Stimulated activated CD4-positive, alpha-beta T cell treated with anti-CD3 and anti-CD28 coated beads, Interleukin-4, amount 100 ng/mL, for 24 hours (primary cell): ENCODE measurements at places on chromosomes 6 and 20.

DNA sequence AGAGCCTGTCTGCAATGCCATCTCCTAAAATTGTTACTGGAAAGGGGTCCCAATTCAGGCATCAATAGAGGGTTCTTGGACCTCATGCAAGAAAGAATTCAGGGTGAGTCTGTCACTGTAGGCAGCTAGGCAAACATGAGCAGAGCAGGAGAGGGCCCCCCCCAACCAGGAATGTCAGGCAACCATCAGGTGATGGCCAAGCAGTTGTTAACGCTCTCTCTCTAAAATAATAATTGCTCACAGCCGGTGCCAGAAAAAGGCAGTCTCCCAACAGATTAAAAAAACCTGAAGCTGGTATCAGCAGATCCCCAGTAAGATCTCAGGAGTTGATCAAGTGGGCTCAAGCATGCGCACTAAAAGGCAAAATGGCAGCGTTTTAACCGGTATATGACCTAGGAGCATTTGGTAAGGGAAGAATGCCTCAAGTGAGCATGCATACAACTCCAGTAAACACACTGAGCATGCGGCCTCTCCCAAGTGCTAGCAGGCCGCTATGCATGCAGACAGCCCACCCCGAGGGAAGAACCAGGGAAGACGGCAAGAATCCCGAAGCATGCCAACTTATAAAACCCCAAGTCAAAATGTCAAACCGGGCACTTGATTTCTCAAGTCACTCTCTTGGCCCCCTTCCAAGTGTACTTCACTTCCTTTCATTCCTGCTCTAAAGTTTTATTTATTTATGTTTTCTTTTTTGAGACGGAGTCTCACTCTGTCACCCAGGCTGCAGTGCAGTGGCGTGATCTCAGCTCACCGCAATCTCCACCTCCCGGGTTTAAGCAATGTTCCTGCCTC, 44.0 kb upstream of the RNGTT start:
- no peak for DNase-seq

DNA sequence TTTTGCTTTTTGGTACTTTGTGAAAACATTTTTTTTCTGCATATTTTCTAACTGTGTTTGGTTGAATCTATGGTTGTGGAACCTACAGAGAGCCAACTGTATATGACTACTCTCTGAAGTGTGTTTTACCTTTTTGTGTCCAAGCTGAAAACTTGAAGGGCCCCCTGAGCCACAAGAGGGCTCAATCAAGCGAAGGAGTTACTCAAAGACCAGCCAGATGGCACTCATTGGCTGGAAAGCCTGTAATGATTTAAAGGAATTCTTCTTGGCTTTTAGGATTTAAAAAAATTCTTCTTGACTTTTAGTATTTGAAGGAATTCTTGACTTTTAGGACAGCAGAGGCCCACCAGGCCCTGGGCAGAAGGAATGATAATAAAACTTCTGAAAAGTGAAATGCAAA, 27.0 kb upstream of the ECI2 start:
- no peak for DNase-seq

- DNase-seq: no peak
Measured at GRCh38 chr6:23277521-23278179, 708.3 kb downstream of the HDGFL1 start.

DNA sequence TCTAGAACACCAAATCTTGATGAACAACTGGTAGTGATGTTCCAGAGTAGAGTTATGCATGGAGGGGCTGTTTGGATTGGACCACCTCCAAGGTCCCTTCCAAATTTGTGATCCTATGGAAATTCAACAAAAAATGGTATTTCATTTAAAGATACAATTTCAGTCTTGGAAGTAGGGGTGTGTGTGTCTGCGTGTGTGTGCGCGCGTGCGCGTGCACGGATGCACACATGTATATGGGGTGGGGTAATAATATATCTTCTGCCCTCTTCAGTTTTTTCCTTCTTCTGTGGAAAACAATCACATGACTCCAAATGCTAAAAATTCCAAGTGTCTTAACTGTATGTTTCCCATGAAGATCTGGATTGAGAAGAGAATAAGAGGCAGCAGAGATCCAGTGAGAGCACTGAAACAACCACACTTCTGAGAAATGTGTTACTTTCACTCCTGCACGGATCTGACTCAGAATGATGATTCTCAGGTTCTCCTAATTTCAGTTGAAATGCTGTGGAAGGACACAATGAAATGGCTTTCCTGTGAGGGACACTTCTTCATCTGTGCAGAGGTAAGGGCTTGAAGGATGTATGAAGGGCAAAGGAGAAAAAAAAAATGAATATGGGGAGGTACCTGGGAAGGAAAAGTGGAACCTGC, 10.6 kb upstream of the IL17F start:
- no peak for DNase-seq

DNA sequence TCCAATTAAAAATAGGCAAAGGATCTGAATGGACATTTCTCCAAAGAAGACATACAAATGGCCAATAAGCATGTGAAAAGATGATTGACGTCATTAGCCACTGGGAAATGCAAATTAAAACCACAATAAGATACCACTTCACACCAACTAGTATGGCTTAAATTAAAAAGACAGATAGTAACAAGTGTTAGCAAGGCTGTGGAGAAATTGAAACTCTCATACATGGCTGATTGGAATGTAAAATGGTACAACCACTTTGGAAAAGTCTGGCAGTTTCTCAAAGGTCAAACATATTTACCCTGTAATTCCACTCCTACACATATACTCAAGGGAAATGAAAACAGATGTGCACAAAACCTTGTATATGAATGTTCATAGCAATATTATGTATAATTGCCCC, 83.6 kb downstream of the CEP57L1 start:
- no peak for DNase-seq

GRCh38 chr6:31797588-31797987, 2.0 kb upstream of the VARS1 start:
- DNase-seq: no peak

GRCh38 chr20:15455279-15455678, 1117.9 kb upstream of the FLRT3 start:
- DNase-seq: no peak

- no peak for DNase-seq
Measured at GRCh38 chr20:35598476-35598875, 17.2 kb upstream of the SPAG4 start.

DNA sequence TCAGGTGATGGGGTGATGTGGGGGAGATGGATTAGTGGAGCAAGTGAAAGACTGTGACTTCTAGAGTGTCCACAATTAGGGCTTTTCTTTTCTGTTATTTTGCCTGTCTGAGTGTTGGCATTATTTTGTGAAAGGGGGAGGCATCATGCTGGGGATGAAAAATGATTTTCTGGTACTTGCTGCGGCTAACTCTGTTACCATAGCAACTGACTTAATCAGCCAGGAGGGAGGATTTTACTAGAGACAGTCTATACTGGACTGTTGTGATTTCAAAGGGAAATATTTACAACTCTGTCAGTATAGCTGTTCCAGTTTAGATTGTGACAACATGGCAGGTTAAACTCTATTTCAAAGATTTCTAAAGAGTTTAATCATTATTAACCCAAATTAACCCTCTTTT, 30.4 kb upstream of the MRAP2 start:
- no peak for DNase-seq

GRCh38 chr6:6746333-6746969, 157.9 kb downstream of the LY86 start:
- DNase-seq: no peak

- DNase-seq: no peak
Measured at GRCh38 chr6:35512006-35512405, 690 bp downstream of the TULP1 start.

DNA sequence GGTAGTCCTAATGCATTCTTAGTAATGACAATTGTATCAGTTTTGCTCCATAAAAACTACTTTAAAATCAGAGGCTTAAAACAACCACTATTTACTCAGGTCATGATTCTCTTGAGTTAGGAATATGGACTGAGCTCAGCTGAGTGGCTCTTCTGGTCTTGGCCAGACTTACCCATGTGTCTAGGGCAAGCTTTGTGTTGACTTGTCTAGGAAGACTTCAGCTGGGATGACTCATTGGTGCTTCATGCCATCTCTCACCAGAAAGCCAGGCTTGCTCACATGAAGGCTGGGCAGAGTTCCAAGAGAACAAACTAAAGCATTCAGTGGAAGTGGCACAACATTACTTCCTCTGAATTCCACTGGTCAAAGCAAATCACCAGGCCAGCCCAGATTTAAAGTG, 155.3 kb downstream of the DHX35 start:
- DNase-seq: no peak

DNA sequence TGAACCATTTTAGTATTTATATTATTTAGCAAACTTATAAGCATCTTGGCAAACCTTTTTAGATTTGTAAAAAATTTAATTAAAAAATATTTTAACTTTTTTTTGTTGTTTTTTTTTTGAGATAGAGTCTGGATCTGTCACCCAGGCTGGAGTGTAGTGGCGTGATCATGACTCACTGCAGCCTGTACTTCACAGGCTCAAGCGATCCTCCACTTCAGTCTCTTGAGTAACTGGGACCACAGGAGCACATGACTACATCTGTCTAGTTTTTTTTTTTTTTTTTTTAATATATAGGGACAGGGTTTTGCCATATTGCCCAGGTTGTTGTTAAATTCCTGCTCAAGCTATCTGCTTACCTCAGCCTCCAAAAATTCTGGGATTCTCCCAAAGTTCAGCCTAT, 161.1 kb downstream of the EYS start:
- no peak for DNase-seq

DNA sequence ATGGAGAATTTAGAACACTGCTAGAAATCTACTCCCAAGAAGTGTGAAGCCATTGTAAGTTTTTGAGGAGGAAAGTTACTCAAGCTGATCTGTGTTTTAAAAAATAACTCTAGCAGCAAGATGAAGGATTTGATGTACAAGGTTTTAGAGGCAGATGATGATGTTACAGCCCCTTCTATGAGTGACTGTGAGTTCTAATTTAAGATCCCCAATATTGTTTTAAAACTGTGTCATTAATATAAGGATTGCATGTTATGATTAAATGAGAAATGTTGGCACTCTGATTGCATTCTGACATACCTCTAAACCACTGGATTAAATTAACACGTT, 293.5 kb downstream of the ADGB start:
- DNase-seq: no peak

DNA sequence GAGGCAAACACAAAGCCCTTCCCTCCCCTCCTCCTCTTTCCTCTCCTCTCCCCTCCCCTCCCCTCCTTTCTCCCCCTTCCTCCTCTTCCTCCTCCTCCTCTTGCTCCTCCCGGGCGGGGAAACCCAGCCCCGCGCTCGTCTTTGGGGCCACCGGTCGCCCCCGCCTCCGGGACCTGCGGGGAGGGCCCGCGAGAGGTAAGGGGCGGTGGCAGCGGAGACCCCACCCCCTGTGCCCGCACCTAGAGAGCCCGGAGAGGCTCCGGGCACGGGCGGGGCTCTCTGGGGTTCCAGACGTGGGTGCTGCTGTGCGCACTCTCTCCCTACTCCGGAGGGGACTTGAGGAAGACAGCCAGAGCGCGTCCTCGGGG, at the start of gene RIN2:
TSS of gene RIN2 (plus strand) at position 126 of the 368 bp plus-strand sequence. CDS start 131,344 bp downstream, outside the sequence.
- DNase-seq: no peak

DNA sequence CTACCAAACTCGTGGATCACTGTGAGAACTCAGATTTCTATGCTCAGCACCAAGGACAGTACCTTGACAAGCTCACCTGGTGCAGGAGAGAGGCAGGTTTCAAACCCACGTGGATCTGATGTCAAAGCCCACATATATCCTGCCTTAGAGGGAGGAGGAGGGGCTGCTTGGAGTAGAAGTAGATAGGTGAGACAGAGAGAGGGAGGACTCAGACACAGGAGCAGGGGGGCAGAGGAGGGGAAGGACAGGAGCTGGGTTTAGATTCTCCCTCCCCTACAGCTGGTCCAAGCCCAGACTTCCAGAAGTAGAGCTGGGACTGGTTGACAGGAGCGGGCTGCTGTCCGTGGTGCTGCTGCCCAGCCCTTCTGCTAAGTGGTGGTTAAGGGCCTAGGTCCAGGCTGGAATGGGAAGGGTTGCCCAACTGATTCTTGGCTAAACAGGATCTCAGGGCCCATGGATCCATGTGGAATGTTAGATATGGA, 77.5 kb downstream of the CDH22 start:
- DNase-seq: no peak

- no peak for DNase-seq
Measured at GRCh38 chr6:157276134-157276532, 47.2 kb downstream of the TMEM242 start.

DNA sequence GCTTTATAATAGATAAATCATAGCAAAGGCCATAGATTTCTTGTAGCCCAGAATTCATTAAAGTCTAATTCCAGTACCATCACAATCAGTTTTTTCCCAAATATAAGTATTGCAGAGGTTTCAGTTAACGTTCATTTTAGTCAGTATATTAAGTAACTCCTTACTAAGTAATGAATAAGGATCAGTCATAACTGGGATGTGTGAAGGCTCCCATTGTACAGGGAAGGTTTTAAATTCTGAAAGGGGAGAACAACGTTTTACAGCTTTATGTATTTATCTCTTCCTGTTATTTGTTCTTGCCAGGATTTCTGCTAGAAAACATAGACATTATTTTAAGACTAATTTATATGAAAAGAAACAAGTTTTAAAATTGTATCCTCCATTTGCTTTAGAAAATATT, 215.5 kb upstream of the LAMP5 start:
- DNase-seq: no peak

DNA sequence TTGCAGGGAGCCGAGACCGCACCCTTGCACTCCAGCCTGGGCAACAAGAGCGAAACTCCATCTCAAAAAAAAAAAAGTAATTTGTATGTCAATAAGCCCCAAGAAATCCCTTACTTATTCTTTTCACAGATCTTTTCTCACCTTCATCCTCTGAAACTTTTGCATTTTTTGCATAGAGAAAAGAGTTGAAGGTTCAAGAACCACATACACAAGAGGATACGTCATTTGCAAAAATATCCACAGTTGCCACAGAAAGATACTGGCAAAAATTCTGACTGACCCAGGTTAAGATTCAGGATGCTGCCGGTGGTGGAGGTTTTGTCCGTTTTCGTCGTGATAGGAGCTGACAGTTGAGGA, 94.5 kb downstream of the ZMYND8 start:
- no peak for DNase-seq

DNA sequence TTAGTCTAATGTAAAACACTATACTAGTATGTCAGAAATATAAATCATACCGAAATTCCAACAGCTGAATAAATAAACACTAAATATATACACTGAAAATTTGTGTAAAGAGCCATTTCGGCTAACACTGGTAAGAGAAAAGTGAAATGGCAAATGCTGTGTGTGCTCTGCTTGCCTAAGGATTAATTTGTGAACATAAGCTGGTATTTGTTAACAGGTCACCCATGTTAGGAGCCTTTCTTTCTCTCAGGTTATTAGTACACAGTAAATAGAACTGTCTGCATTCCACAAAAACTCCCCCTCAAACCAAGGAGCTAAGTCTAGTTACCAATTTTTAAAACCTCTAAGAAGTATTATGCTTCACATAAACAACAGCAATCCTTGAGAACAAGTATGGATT, 27.0 kb downstream of the ELOVL5 start:
- DNase-seq: no peak
